ENCODE measurements at places on chromosomes 1 and 21.

GRCh38 chr1:26163684-26164035, 4.8 kb downstream of the FAM110D start:
- no peak for DNase-seq

- no peak for DNase-seq
Measured at GRCh38 chr1:180907313-180908055, 5.2 kb upstream of the KIAA1614 start.

DNA sequence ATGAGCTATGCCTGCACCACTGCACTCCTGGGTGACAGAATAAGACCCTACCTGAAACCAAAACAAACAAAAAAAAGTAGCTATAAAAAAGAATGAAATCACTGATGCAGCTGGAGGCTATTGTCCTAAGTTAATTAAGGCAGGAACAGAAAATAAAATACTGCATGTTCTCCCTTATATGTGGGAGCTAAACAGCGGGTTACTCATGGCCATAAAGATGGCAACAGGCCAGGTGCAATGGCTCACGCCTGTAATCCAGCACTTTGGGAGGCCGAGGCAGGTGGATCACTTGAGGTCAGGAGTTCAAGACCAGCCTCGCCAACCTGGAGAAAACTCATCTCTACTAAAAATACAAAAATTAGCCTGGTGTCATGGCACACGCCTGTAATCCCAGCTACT, 152.7 kb downstream of the PIK3R3 start:
- no peak for DNase-seq

GRCh38 chr1:22812993-22813790, 102.6 kb downstream of the EPHB2 start:
- no peak for DNase-seq

GRCh38 chr1:203017692-203018091, 8.6 kb upstream of the PPFIA4 start:
- DNase-seq = no peak

DNA sequence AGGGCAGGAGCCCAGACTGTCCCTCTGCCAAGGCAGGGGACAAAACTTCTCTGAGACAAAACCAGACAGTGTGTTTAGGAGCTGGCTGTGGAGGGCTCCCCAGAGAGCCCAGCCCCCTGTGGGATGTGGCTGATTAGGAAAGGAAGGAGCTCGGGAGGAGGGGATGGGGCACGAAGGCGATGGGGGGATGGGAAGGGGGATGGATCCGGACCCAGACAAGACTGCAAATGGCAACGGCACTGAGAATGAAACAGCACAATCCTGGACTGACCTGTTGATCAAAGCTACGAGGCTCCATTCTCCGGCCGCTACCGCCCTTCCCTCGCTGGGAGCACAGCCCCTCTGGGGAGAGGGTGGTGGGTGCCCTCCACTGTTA, 33.1 kb downstream of the FOXO6 start:
- DNase-seq = no peak

DNA sequence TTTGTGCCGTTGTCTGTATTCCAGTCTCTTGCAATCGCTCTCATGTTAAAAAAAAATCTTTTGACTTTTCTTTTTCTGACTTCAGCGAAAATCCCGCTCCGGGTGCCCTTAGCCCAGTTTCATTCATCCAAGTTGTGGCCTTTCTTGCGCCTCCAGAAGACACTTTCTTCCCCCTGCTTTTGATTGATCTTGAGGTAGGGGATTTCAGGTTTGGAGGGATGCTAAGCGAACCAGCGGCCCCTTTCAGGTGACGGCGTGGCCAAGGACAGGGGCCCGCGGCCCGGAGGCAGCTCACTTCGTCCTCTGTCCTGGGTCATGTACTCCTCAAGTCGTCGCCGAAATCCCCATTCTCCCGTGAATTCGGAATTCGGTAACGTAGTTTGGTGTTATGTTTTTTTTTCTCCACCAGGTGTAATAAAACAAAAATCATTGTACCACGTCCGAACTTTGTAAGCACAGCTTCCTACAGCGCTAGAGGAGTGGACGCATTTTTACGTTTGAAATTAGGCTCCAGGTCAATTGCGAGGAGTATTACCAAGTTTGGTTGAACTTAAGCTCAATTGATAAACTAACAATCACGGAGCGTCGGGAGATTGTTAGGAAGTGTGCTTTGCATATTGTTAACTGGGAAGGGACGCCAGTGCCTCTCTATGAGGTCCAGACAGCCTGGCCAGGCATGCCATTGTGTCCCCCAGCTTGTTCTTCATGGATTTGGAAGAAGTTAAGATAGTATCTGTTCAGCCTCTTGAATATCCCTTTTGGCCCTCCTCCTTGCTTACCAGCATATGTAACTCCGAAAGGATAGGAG, 1.1 kb downstream of the MRPS6 start:
- no peak for DNase-seq

GRCh38 chr1:147349533-147349932, 107.0 kb downstream of the CHD1L start:
- DNase-seq = no peak

DNA sequence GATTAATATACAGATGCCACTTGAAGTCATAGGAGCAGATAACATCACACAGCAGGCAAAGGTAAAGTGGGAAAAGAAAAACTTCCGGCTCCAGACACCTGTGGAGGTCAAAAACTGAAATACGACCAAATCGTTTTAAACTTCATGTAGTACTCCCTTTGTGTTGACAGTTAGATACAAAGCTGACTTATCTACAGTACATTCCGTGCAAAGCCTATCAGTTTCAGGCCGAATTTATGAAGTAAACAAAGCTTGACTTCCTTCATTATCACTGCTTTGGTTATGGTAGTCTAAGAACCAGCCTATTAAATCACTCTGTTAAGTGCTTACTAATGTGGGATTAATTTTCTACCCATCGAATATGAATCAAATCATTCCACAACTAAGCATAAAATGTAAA, 156.3 kb downstream of the SMYD3 start:
- DNase-seq = no peak

- no peak for DNase-seq
Measured at GRCh38 chr1:116886291-116886878, 23.3 kb upstream of the PTGFRN start.

DNA sequence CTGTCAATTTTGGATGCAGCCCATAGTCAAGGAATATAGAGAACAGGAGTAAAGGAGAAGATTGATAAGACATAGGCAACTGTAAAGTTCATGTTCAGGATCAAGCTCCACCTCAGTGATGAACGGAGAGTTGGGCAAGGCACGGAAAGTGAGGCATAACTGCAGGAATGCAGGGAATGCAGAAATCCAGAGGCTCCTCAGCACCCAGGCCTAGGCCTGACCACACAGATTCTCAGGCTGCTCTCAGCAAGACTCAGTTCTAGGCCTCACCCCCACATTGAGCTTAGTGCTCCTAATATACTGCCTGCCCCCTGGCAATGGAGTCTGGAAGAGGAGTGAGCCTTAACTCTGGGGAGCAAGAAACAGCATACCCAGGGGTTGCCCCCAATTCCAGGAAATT, 36.3 kb upstream of the S1PR1 start:
- DNase-seq = no peak

- DNase-seq = no peak
Measured at GRCh38 chr21:38597421-38597820, 99.1 kb upstream of the ERG start.

DNA sequence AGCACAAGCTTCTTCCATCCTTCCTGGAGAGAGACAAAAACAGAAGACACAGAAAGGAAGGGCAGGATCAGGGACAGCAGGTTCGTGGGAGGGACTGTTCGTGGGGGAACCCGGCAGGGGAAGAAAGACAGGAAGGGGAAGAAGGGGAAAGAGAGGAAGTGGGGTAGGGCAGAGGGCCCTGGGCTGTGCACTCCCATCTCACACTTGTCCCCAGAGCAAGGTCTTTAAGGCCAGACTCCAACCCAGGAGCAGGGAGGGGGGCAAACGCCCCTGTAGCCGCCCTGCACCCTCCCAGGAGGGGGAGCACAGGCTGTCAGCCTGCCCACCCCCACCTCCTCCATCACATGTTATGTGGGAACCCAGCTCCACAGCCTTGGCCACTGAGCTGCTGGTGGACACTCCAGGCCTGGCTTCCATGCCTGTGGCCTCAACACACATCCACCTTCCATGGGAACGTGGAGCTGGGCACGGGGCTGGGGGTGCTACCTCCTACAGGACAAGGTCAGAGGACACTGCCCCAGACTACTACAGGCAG, 9.3 kb downstream of the SLC19A1 start:
- DNase-seq = no peak

DNA sequence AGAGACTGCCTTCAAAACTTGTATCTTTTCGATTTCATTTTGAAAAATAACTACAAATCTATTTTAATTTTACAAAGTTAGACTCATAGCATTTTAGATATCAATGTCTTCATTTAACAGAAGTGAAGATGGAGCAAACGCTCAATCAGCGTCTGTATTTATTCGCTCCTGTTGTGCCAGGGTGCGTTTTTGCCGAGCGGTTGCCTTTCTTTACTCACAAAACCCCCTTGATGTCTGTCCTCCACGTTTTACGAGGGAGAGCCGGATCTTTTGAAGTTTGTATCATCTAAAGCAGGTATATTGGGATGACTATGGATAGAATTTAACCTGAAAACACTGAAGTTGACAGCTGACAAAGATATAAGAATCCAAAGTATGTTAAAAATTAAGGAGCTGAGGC, 44.6 kb downstream of the MRPL39 start:
- no peak for DNase-seq

GRCh38 chr1:62621907-62622306, 24.6 kb downstream of the ANGPTL3 start:
- no peak for DNase-seq

GRCh38 chr1:19435181-19435580, 50.2 kb downstream of the CAPZB start:
- no peak for DNase-seq

DNA sequence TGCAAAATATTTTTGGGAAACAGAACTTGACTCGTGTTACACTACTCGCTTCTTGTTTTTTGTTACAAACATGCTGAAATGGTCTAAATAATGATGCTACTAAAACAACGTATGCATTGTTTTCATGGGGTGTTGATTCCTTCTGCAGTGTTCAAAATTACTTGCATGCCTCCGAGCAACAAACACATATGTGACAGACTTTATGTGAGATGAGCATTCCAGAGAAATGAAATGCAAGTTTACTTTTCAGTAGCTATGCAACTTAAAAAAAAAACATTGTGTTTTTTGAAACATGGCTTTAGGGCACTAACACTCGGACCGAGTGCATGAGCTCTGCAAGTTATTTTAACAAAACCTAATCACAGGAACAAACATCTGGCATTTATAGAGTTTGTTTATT, 84.8 kb downstream of the CAMTA1 start:
- no peak for DNase-seq

GRCh38 chr1:184813528-184814089, 59.0 kb upstream of the EDEM3 start:
- no peak for DNase-seq

DNA sequence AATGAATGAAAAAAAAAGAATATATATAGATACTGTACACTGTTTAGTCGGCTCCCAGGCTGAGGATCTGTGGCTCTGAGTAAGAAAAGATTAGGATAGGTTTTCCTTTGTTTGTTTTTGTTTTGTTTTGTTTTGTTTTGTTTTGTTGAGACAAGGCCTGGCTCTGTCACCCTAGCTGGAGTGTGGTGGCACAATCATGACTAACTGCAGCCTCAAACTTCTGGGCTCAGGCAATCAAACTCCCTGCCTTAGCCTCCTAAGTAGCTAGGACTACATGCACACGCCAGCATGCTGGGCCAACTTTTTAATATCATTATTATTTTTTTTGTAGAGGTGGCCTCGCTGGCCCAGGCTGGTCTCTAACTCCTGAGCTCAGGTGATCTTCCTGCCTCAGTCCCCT, 87.9 kb upstream of the PTBP2 start:
- DNase-seq = no peak

DNA sequence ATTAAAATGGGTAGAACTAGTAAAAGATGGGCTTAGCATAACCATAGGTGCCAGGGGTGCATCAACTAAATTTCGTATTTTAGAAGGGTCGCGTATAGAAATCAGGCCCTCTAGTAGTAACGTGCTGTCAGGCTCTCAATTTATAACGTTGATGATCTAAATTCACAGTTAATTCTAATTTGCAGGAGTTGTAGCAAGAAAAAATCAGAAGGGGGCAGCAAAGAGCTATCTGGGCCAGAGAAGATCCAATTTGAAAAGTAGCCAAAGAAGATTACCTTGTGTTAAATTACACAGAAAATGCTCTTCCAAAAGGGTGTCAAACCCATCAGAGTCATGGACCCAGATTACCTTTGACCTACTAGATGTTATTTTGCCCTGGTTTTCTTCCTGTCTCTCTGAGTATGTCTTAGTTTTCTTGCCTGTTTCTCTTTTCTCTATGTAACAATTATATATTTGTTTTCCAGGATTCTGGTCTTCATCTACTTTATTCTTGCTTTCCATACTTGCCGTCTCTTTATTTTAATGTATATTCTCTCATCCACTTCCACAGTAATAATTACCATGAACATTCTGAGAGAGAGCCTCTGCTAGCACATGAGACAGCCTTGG, 1030.9 kb downstream of the AMY1C start:
- DNase-seq = no peak

DNA sequence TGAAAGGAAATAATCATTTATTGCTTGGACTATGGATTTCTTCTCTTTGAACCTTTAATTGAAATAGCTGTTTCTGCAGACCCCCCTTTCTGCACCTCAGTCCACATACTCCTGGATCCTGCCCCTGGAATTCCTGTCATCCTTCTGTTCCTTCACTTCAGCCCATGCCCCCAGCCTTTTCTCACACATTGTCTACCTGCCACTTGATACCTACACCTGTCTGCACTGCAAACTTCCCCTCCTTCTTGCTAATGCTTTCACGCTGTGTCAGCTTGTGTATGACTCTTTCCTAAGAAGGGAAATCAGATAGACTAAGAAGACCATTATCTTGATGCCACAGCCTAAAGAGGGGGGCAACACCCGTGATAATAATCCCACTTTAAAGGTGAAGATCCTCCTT, 80.3 kb upstream of the EXO1 start:
- DNase-seq = no peak

GRCh38 chr1:52210044-52210443, 68.2 kb downstream of the ZFYVE9 start:
- DNase-seq = no peak

DNA sequence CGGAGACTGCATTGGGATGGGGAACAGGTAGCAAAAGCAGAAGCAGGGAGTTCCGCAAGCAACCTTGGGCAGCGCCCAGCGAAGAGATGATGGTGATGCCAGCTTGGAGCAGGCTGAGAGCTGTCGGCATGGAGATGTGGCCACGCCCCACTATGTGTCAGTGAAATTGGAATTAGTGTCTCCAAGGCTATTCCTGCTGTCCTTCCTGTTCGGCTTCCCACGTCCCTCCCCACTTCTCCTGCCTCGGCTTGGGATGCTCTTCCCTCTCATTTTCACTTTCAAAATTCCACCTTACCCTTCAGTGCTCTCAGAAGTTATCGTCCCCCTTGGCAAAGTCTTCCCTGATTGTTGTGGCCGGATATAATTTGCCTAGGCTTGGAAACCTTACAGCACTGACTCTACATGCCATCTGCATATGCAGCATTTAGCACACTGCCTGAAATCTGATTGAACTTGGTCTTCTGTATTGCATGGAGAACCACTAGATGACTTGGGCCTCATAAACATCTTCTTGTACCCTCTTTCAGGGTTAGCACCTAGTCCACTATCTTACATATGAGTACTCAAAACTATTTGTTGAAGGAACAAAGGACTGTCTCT, 270.7 kb upstream of the RUNX1 start:
- no peak for DNase-seq

All from stimulated activated CD4-positive, alpha-beta T cell treated with anti-CD3 and anti-CD28 coated beads, TNF-alpha, amount 100 ng/mL, for 4 hours (primary cell).